ENCODE measurements at places on chromosomes 7 and 10. TPM values are rescaled to one million over a fixed set of nuclear protein-coding genes. Genes with fewer than 3 reads are reported as not detected.

DNA sequence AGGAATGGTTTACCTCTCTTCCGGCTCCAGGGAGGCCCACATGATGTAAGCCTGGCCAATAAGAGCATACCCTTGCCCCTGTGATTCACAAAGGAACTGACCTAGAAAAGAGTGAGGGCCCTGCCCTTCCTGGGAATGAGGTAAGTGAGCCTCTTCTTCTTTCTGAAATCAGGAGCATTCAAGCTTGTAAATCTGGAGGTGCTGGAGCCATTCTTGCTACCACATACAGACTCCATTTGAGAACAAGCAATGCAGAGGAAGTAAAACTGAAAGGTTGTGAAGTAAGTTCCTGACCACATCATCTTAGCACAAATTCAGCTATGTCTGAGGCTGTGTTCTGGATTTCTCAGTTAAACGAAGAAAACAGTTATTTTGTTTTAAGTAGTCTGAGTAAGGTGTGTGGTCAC is 132.2 kb downstream of the CD36 start:
- no peak for DNase-seq

DNA sequence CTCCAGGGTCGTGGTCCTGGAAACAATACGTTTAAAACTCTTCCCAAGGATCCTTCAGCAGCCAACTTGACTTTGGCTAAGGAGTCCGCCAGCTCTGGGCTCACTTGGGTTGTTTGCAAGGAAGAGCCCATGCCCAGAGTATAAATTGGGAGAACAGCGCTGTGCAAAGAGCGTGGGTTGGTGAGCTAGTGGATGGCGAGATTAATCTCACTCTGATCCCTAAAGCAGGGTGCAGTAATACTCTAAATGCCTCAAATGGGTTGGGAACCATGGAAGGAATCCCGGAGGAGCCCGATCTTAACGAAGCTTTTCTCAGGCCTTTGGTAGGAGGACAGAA is 495 bp upstream of the SDHAF3 start:
- no peak for DNase-seq

DNA sequence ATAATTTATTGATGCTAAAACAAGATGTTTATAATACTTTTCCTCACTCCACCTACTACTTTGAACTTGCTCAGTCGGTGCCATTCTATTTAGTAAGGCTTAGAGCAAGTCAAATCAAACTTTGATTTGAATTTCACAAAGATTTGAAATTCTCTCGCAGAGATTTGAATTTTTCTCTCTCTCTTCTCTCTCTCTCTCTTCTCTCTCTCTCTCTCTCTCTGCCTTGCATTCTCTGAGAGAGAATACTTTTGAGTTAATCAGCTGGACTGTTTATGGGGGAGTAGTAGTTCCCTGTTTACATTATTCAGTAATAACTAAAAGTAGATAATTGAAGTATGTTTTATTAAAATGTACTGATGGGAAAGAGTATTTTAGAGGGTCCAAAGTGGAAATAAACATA is 488.5 kb upstream of the ANKRD30A start:
- no peak for DNase-seq

Gene CLDN3
- 44.1 TPM for total RNA-seq

Gene EVX1
- 10.7 TPM for total RNA-seq

Gene PILRA
- 2.1 TPM for total RNA-seq
